HL-60 (cell line): ENCODE measurements at places on chromosomes 1 and 21.
A peak's percentile ranks its signal among the peaks of the same experiment; 100 is the strongest.

DNA sequence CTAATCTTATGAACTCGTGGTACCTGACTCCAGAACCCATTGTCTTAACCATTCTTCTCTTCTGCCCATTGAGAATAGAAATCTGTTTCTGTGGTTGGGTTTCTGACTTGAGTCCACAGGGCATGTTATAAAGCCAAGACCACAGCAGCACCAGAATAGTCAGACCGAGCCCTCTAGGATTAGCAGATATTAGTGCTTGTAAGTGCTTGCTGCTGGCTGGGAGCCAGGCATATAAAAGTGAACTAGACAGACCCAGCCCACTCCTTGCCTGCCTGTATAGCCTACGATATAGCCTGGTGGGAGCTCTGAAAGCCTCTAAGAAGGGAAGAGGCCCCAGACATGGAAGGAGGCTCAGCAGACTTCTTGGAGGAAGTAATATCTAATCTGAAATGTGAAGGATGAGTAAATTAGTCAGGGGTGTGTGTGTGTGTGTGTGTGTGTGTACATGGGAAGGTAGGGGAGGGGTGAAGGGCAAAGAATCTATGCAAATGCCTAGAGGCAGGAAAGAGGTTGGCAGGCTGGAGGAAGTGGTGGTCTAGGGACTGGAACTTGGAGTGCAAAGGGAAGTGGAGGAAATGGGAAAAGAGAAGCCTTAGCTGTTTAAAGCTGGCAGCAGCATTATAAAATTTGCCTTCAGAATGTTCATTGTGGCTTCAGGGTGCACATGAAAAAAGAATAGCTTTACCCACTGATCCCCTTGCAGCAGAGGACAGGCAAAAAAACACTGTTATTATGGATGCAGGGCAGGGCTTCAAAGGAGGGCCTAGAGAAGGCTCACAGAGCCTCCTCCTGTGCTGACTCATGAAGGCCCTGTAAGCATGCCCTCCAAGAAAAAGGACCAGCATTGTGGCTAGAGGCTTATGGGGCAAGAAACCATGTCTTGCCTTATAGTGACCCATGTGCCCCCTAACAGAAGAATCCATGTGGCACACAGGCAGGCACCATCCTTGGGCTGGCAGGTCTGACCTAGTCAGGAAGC lies 169.2 kb downstream of the LMX1A start:
- no peak for DNase-seq

DNA sequence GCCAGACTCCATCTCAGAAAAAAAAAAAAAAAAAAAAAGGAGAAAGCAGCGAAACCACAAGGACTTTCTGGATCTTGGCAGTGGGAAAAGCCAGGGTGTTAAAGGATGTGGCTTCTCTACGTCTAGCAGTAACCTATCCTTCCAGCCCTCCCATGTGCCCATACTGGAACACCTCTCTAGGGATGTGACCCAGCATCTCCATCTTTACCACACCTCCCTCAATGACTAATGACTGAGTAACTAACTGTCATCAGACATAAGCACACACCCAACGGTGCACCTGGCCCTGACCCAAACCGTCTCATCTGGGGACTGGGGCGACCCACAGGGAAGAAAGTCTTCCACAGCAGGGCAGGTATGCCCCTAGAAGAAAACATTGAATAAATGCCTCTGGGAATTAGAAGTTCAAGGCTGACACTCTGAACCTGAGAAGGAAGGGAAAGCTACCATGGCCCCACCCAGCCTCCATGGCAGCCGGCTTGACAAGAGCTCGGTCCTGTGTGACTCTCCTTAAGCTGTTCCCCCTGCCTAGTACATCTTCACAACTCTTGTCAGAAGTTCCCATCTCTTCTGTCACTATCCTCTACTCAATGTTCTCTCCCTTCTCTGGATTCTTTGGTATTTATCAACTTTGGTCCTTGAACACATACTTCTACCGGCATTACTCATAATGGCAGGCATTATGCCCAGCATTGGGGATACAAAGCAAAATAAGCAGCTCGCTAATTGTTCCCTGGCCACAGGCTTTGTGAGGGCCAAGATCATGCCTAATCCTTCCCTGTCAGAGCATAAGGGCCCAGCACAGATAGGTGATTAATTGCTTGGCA lies 14.8 kb upstream of the PAQR6 start:
- DNase-seq, result no peak

- DNase-seq, result no peak
Observed at GRCh38 chr1:36711480-36711879, 228.8 kb upstream of the CSF3R start.

- no peak for DNase-seq
Observed at GRCh38 chr1:232207073-232207866, 422.7 kb downstream of the SIPA1L2 start.

DNA sequence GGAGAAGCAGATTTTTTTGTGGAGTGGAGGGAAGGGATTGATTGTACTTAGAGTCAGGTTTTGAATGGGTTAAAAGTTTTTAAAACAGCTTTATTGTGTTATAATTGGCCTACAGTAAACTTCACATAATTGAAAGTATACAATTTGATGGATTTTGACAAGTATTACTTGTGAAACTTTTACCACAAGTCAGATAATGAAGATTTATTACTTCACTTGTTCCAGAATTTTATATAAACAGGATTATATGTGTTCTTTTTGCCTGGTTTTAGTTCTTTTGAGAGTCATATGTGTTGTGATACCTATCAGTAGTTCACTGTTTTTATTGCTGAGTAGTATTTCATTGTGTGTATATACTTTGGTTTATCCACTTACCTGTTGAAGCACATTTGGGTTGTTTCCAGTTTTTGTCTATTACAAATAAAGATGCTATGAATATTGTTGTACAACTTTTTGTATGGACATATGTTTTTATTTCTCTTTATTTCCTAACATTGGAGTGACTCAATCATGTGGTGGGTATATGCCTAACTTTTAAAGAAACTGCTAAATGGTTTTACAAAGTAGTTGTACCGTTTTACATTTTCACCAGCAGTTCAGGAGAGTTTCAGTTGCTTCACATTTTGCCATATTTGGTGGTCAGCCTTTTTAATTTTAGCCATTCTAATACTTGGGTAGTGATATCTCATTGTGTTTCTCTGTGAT lies 71.0 kb downstream of the DYRK1A start:
- DNase-seq, result no peak

DNA sequence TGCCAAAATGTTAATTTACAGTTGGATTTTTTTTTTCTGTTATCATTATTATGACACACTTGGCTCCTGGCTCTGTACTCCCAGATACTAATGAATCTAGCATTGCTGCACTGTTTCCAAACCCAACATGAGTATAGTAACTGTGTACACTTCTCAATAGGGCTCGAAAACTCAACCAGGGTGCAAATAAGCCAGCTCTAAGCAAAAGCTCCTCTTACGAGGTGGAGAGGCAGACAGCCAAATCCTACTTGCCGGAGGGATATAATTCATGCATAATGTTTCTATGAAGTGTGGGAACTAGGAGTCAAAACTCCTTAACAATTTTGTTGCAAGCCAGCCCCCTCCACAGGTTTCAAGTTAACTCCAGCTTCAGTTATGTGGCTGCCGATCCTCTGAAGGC lies 510.4 kb upstream of the ZP4 start:
- no peak for DNase-seq

- DNase-seq, result no peak
Observed at GRCh38 chr1:95245029-95245428, 11.0 kb downstream of the RWDD3 start.

DNA sequence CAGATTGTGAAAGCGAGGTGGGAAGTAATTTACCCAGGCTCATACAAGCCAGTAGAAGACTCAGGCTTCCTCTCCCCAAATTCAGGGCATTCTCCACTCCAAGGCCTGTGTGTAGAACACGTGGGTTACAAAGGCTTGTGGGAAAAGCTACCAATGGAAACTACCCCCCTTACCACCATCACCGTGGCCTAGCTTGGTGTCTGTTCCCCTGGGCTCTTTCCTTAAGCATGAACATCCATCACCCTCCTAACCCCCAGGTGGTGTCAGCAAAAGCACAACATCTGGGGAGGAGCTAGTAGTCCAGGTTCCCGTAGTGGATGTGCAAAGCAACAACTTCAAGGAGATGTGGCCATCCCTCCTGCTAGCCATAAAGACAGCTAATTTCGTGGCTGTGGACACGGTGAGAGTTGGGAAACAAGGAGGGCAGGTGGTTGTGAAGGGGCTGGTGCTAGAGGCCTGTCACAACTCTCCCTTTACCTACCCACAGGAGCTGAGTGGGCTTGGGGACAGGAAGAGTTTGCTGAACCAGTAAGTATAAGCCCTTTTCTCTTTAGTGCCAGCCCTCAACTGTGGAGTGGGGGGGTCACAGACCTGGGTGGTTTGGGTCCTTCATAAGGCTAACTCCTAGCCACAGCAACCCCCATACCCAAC lies 701 bp upstream of the MUTYH start:
- peak; percentile 45 for DNase-seq

DNA sequence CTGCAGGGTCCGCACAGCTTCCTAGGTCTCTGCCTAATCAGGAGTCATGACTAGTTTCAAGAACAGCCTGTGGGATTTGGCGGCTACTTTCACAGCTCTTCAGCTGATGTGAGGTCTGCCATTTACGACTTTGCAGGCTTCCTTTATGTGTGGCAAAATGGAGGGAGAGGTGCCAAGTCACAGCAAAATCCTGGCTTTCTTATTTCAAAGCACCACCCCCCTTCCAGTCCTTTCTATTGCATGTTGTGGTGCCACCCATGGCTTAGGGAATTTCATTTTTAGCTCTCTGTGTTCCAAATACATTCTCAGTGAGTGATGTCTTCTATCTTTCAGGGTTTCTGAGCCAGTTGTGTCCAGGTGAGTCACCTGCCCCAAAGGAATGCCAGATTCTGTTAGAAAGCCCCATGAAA lies 75.1 kb upstream of the WLS start:
- DNase-seq, result no peak

DNA sequence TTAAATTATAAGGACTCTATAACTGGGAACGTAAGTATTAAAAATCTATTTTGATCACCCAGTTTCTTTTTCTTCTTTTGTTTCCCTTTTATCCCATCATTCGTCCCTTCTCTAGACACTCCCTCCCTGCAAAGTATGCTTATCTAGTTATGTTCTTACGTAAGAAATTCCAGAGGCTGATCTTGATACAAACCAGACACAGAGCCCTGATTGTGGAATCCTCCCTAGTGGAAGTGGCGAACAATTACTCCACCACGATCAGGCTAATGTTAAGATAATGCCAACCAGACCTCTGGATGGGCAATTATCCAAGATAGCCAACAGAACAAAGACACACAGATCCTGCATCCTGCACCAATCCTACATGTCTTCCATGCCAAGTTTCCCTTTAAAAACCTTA lies 1557.4 kb downstream of the PLA2G4A start:
- DNase-seq, result no peak

GRCh38 chr1:101444381-101444780 lies 207.6 kb downstream of the S1PR1 start:
- DNase-seq, result no peak

GRCh38 chr1:159868766-159869165 lies 6.3 kb upstream of the VSIG8 start:
- DNase-seq, result no peak

GRCh38 chr1:156417401-156418020 lies 48.5 kb downstream of the RHBG start:
- DNase-seq, result no peak

DNA sequence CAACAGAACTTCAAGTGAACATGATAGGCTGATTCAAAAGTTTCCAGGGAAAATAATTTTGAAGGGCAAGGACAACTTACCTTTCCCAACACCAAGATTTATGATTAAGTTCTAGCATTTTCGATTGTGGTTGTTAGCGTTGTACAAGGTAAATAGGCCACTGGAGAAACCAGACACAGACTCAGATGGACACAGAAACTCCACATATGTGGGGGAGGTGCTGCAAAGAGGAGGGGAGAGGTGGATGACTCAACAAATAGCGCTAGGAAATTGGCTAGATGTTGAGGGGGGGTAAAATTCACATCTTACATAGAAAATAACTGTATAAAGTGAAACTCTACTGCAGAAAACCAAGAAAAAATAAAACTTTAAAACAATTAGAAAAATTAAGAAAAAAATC lies 564.4 kb downstream of the MATN1 start:
- DNase-seq, result no peak

DNA sequence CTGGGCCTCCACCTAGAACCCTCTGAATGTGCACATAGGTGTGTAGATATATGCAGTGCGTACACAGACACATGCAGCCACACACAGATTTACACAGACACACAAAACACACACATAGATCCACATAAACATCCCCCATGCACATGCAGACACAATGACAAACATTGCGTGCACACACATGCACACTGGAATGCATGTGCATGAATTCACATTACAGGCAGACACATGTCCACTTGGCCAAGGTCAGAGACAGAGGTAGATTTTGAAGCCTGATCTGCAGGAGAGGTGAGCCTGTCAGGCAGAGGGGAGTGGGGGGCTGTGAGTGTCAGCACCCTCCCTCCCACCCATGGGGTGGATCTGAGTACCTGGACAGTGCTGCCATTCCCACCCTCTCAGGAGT lies 338.5 kb downstream of the PTPRU start:
- no peak for DNase-seq

DNA sequence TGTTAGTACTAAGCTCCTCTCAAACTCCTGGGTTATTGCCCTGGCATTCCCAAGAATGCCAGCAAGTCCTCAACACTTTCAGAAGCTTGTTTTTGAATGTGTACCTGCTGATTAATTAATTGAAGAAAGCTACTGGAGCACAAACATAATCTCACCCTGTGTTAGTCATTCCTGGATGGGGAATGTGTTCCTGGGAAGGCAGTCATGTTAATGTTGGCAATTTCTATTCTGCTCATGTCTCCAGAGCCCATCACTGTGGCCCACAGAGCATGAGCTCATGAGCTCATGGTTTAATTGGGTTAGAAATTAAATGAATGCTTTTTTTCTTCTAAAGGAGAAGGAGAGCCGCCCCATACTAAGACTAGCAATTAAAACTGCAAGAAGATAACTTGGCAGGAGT lies 31.9 kb upstream of the KCNA3 start:
- DNase-seq, result no peak

DNA sequence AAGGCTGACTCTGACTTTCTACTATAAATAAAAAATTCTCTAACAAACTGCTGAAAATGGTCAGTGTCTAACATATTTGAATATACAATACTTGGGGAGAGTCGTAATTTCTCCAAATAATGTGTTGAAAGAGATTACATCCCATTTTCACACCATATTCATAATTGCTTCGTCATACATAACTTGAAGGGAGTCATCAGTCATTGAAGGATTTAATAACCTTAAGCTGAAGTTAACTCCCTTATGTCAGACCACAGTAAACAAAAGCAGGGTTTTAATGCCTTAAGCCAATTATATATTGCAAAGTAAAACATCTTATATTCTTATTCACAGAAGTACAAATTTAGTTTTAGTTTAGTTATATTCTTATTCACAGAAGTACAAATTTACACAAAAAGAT lies 129.9 kb downstream of the RERE start:
- no peak for DNase-seq

- DNase-seq, result no peak
Observed at GRCh38 chr1:152741656-152742055, 16.2 kb upstream of the KPRP start.

DNA sequence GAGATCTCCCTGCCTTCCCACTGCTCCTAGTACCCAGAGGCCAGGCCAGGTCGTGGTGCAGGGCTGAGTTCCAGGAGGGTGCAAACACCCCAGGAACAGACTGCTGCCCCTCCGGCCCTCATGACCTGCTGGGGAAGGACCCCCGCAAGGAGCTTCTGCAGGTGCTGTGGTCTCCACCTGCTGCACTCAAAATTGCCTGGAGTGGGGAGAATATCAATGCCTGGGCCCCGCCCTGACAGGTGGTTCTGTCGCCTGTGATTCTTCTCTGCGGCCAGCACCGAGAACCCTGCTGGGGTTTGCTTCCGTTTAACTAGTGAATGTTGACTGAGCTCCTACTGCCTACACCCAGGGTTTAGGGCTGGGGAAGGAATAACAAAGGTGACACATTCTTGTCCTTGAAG lies 2.1 kb upstream of the TFF3 start:
- DNase-seq, result no peak

- DNase-seq, result peak; percentile 18
Observed at GRCh38 chr1:58047265-58047858, 499.2 kb downstream of the OMA1 start.
